ENCODE measurements at places on chromosomes 12 and 14.

GRCh38 chr12:123731596-123731995 is 19.4 kb downstream of the ATP6V0A2 start:
- no peak for DNase-seq

- DNase-seq, result no peak
Observed at GRCh38 chr12:89383235-89384049, 31.1 kb upstream of the DUSP6 start.

GRCh38 chr12:116150452-116150851 is 127.0 kb downstream of the MED13L start:
- no peak for DNase-seq

DNA sequence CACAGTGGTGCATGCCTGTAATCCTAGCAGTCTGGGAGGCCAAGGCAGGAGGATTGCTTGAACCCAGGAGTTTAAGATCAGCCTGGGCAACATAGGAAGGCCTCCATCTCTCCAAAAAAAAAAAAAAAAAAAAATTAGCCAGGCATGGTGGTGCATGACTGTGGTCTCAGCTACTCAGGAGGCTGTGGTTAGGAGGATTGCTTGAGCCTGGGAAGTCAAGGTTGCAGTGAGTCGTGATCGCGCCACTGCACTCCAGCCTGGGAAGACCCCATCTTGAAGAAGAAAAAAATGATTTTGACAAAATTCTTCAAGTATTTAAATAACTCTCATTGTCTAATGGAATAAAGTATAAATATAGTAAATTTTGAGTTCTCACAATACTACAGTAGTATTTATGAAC is 219.2 kb upstream of the SSTR1 start:
- peak; percentile 5 for DNase-seq

DNA sequence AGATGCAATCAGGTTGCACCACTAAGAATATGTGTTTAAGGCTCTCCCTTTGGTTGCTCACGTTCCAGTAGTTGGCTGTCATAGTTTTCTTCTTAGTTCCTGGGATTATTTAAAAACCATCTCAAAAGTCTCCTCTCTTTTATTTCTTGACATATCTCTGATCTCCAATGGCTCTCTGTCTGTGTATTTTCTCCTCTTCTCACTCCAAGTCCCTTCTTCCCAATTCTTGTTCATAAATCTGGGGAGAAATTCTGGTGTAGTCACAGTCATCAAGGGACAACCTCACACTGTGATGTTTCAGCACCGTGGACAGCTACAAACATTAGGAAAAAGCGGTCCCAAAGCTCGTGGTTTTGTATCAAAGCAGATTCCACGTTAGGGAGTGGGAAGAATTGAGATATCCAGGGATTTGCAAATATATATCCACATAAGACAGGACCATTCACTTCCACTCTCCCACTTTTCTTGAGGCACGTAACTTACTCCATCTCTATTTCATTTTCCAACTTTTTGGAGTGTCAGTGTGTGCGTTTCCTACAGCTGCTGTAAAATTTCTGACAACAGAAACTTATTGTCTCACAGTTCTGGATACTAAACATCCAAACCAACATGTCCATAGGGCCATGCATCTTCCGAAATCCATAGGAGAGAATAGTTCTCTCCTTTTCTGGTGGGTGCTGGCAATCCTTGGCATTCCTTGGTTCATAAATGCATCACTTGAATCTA is 80.6 kb upstream of the TMEM233 start:
- no peak for DNase-seq

GRCh38 chr14:56742391-56742878 is 67.8 kb downstream of the OTX2 start:
- no peak for DNase-seq

DNA sequence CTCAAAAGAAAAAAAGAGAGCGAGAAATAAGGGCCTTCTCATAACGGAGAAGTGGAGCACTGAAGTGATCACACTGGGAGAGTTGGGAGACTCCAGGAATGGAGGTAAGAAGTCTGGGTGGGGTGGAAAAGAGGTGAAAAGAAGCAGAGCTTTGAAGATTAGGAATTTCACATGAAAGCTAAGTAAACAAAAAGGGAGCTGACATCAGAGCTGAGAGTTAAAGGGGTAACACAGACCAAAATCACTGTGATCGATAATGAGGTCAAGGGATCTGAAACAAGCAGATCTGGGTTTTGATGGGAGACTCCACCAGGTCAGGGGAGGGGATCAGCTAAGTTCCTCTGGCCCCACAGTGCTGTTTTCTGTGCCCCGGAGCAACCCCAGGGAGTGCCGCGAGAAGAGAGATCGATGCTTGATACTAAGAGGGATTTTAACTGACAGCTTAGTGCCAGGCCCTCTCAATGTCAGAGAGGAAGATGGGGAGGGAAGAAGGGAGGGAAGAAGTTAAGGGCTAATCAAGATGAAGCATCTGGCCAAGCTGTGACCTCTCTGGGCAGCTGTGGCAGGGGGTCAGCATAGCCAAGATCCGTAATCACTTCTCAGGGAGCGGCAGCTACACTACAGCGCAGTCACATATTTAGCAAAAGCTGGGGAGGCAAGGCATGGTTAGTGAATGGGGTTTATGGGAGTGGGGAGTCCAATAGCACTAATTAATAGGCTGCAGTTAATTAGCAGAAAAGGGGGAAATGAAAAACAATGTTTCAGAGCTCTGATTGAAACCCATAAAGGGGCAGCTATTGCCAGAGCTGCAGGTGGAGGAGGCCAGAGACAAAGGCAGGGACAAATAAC is 8.0 kb downstream of the AQP6 start:
- DNase-seq, result no peak

GRCh38 chr12:80860206-80860605 is 77.5 kb downstream of the LIN7A start:
- DNase-seq, result no peak

- no peak for DNase-seq
Observed at GRCh38 chr12:109783965-109784244, 49.3 kb downstream of the TRPV4 start.

- no peak for DNase-seq
Observed at GRCh38 chr12:98990648-98991047, 345.6 kb downstream of the APAF1 start.

GRCh38 chr12:78571953-78572352 is 292.6 kb upstream of the SYT1 start:
- no peak for DNase-seq
